ENCODE measurements at places on chromosomes 13 and 19.

- no peak for DNase-seq
Observed at GRCh38 chr19:18861235-18861634, 29.5 kb downstream of the UPF1 start.

DNA sequence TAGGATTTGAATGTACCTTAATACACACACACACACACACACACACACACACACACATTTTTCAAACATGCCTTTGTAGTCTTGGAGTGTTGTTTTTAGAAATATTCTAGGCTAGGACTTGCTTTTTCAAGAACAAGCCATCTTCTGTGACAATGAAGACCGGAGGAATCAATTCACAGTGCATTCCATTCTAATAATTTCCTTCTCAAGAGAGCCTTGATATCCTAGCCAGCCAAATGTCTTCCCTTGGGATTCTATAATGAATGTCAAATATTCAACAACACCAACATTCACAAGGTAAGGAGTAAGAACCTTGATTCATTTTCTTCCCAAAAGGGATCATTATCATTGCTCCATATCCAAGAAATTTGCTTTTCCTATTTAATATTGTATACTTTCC, 180.3 kb downstream of the SLITRK1 start:
- DNase-seq: no peak

- peak; percentile 56 for DNase-seq
Observed at GRCh38 chr19:49387936-49388372, at the start of gene KASH5. TSS of gene KASH5 (plus strand) at chr19:49388249. CDS start at chr19:49390884, 2,635 bp downstream.

- DNase-seq: peak; percentile 81
Observed at GRCh38 chr19:45886427-45887199, 672 bp upstream of the IRF2BP1 start.

GRCh38 chr19:13085666-13086065, 17.0 kb downstream of the LYL1 start:
- DNase-seq: no peak

DNA sequence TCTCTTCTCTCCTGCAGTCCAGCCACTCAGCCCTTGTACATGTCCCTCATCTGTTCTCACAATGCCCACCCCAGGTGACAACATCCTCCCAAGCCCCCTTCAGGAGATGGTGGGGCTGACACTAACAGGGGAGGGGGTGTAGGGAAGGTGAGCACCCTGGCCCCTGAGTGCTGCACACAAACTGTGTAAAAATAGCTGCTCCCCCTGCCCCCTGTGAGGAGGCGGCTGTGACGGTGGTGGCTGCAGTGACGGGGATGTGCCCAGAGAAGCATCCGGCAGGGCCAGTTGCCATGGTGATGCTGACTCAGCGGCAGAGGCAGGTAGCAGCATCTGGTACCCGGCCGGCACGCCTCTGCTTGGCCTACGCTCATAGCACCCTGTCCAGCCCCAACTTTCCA, 13.0 kb upstream of the JUND start:
- DNase-seq: peak; percentile 77

Measured in activated T-helper 1 cell treated with anti-CD3 and anti-CD28 coated beads, Interleukin-2, amount 50 U/mL, for 16 hours (primary cell).